ENCODE measurements at places on chromosomes 3 and 15.

- no peak for DNase-seq
Measured at GRCh38 chr3:138065949-138066348, 49.5 kb downstream of the DZIP1L start.

- DNase-seq, result no peak
Measured at GRCh38 chr3:14410106-14410502, 7.7 kb downstream of the SLC6A6 start.

GRCh38 chr15:99965376-99965775 lies 232.1 kb upstream of the LYSMD4 start:
- no peak for DNase-seq

DNA sequence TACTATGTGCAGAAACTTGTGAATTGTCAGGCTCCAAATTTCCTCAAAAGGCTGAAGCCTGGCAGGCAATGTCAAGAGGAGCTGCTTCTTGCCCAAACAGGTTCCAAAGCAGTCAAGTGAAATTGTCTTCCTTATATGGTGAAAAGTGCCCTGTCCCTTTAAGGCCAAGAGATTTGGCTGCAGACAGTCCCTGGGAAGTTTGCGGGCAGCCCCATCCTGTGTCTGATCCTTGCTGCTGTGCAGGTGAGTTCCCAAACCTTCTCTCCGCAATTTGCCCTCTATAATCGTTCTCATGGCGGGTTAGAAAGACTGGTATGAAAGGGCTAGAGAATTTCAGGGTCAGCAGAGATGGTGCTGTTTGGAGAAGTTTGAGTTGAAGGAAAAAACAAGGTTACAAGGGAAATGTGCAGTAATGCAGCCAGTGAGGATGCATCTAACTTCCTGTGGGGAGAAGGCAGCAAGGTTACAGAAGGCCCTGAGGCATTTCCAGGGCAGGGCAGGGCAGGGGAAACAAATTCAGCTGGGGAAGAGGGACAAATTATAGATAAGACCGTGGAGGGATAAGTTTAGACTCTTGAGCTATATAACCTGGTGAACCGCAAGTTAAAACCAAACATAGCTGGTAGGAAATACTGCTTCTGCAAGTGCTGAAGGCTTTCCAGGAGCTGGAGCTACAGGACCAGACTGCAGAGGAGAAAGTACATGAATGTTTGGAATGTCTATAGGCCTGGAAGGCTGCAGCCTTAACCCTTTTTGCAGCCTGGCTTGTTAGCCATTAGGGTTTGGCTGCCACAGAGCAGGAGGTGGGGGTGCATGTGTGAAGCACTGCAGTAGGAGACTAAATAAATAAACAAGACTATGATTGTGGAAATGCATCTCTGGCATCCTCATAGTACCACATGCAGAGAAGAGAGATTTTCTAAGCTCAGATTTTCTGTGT lies 256.2 kb upstream of the IL12A start:
- no peak for DNase-seq

- no peak for DNase-seq
Measured at GRCh38 chr3:98699132-98699531, 64.0 kb upstream of the ST3GAL6 start.

DNA sequence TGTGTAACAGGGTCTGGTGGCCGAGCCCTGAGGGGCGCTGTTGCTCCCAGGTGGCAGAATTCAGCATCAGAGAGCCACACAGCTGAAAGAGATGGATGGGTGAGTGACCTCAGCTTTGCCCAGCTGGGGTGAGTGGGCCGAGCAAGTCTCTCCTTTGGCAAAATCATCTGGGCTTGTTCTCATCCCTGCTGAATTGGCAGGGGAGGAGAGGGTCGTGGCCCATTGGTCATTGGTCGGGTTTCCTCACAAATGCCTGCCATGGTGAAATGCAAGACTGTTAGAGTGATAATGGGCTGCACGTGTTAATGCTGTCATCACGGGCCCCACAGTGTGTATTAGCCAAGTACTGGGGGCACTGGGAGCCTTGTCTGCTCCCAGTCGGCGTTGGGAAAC lies 15.9 kb downstream of the ABHD2 start:
- no peak for DNase-seq
